ENCODE measurements at places on chromosomes 7 and 10.

DNA sequence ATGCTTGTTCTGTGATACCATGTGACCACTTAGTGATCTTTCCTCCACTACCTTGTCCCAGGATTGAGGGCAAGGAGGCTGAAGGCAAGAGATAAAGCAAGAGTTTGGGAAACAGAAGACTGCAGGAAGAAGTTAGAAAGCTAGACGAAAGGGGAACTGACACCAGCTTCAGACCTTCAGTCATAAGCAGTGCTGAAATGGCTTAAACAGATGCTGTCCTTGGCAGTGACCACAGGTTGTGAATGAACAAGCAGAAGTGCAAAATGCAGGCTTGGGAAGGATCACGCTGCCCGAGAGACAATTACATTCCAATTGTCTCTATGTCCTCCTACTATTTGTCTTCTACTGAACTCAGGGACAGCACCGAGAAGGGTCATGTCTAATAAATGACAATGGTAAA lies 704.9 kb upstream of the AUTS2 start:
- no peak for DNase-seq

DNA sequence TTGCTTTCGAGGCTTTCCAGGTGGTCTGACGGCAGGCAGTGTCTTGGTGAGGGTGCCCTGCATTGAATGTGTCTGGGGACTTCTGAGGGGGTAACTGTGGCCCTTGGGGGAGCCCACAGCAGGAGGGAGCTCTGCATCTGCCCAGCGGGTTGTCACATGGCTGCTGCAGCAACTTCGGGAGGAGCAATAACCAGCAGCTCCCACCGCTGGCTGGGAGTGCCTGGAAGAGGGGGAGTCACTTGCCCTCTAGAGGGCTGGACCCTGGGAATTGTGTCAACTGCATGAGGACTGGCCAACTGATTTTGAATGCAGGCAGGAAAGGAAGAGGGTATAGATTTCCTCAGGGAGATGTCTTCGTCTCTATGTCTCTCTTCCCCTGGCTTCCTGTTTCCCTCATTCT lies 26.4 kb downstream of the C10orf120 start:
- no peak for DNase-seq

DNA sequence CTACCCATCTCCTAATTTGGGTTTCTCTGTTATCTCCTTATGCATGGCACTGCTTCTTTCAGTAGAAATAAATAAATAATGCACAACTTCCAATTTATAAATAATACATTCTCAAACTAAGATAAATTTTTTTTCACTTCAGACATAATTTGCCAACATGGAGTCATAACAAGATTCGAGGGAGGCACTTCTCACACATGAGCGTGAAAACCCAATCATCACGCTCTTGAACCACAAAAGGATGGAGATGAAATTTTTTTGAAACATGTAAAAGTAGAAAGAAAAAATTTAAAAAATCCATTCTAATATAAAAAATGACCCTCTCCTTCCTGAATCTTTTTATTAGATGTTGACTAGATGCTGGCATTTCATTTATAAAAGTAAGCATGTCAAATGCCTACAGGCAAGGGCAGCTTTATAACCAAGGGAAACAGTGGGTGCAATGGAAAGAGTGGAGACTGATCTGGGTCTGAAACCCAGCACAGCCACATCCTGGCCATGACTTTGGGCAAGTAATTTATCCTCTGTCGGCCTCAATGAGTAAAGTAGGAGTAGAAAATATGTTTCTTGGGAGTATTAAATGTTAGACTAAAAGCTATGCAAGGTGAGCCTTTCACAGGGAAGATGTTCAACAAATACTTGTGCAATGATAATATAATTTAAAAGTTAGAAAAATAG lies 185.0 kb downstream of the STK31 start:
- no peak for DNase-seq

GRCh38 chr10:110349831-110350230 lies 45.1 kb upstream of the SMNDC1 start:
- DNase-seq, result peak; percentile 30

- DNase-seq, result no peak
Observed at GRCh38 chr7:94324380-94325121, 70.1 kb upstream of the COL1A2 start.

DNA sequence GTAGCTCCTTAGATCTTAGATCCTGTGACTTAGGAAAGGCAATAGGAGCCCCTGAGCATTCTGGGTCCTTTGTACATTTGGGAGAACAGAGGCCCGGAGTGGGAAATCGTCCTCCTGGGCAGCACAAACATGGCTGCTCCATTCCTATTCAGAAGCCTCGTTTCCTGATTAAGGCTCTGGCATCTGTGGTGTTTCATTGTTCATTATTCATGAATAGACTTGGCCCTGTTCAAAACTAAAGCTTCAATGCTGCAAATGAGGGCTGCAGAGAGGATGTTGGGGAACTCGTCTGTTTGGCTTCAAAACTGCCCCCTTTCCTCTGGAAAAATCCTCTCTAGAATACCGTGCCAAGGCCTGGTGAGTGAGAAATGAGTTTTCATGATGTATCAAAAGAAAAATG lies 3.4 kb upstream of the HTRA1 start:
- no peak for DNase-seq

GRCh38 chr10:111879969-111880368 lies 303.6 kb downstream of the GPAM start:
- no peak for DNase-seq

DNA sequence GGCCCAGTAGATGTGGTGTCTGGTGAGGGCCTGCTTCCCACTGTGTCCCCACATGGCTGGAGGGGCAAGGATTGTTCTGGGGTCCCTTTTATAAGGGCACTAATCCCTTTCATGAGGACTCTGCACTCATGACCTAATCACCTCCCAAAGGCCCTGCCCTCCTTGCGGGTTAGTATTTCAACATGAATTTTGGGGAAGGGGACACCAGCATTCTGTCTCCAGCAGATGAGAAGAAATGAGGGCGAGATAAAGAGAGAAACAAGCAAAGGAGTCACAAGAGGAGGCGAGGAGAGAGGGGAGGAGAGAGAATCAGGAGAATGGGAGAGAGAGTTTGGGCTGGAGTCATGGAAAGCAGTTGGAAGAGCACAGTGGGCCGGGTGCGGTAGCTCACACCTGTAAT lies 83.7 kb downstream of the C10orf105 start:
- DNase-seq, result no peak

DNA sequence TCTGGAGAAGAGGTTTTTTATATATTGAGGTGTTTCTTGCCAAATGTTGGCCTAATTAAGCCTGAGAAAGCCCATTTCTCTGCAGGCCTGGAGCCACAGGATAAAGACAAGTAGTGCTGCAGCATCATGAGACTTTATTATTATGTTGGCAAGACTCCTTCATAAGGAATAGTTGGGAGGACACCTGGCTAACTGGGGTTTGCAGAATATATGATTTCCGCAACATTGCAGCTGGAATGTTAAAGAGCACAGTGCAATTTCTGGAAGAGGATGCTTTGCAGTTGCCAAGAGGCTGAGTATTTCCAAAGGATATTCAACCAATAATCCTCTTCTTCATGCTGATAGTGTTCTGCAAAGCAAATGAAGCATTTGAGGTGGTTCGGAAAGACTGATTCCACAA lies 1512.8 kb upstream of the LRRTM3 start:
- DNase-seq, result no peak

Data from inflammatory macrophage treated with lipopolysaccharide for 1 hour (primary cell).